ENCODE measurements at places on chromosomes 16 and 17.
A peak's percentile ranks its signal among the peaks of the same experiment; 100 is the strongest.

- DNase-seq, result peak; percentile 87
Observed at GRCh38 chr16:69927056-69927757, 23.9 kb upstream of the CLEC18A start.

DNA sequence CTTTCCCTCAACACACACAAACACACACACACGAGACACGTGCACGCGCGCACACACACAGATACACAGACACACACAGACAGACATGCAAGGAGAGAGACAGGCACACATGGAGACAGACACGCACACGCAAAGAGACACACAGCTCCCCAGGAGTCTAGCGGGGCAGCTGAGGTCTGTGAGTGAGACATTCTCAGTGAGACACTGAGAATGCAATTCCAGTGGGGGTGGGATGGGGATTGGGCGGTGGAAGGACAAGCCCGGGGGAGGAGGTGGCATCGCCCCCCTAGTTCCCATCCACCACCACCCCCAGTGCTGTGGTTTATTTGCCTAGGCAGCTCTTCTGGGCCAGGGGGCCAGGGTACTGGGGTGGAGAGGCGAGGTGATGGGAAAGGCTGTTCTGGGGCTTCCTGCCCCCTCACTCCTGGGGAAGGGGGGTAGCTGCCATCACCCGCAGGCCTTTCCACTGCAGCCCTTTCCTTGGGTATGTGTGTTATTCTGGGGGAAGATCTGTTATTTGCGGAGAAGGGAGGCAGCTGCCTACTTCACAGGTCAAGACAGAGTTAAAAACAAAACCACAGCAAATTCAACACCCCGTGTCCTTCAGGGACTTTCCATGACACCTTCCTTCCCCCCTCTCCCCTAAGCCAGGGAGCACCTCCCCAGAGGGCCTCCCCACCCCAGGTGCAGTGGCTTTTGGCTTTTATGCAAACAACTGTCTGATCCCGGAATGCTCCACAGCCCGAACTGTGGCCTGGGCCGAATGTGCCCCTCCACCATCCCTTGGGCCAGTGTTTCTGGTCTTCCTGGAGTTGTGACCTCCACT, 18.0 kb downstream of the GRB7 start:
- DNase-seq, result no peak

DNA sequence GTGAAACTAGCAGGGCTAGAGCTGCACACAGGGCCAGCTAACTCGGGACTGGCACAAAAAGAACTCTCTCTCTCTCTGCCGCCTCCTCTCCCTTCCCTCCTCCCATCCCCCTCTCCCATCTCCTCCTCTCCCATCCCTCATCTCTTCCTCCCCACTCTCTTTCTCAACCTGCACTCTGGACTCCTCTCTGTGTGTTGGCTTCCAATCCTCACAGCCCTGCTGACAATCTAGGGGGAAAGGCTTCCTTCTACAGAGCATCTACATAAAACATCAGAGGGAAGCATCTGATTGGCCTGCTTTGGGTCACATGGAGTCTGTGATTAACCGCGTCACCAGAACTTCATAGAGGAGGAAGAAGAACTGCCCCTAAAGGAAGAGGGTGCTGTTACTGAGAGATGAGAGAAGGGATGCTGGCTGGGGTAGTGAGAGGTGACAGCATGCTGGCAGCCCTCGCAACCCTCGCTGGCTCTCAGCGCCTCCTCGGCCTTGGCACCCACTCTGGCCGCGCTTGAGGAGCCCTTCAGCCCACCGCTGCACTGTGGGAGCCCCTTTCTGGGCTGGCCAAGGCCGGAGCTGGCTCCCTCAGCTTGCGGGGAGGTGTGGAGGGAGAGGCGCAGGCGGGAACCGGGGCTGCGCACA, 12.8 kb upstream of the ZFP90 start:
- no peak for DNase-seq

GRCh38 chr17:79047923-79048825, 24.2 kb downstream of the C1QTNF1 start:
- DNase-seq, result peak; percentile 26

GRCh38 chr16:59216291-59216690, 482.2 kb upstream of the GOT2 start:
- no peak for DNase-seq

DNA sequence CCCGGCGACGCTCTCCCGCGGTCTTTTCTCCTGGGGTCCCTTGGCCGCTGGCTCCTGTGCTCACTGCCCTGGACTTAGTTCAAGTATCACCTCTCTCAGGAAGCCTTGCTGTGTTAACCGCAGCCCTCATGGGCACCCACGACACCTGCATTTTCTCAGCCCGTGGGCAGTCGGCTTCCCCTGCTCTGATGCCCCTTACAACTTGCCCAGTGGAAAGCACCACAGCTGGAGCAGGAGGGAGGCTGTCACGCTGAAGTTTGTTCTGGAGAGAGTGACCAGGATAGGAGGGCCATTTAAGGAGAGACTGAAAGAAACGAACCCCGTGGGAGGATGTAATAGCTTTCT, 395 bp downstream of the STXBP4 start:
- no peak for DNase-seq

DNA sequence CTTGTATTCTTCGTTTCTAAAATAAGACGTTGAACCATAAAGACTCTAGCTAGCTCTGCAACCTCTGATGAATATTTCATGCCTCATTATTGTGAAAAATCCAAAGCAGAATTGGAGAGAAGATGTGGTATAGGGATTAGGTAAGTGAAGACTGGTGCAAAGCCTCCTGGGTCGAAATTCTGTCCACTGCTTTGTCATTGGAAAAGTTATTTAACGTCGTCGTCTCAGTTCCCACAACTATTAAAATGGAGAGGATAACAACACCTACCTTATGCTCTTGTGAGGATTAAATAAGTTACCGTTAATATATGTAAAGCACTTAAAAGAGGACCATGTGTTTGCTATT, 1.4 kb upstream of the PRPSAP2 start:
- no peak for DNase-seq

DNA sequence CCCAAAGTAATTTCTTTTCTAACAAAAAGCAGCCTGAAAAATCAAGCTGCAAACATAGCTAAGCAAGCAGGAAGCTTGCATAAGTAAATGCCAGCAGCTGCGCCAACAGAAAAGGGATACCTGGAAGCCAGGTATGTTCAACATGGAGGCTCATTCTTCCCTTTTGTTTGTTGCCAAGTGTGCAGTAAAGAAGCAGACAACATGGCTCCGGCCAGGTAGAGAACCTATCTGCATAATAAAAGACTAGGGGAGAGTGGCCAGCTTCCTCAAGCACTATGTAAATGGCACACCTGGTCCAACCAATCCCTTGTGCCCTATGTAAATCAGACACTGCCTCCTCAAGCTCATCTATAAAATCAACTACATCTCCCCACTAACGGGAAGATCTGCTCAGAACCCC, 1407.0 kb downstream of the CDH11 start:
- no peak for DNase-seq

DNA sequence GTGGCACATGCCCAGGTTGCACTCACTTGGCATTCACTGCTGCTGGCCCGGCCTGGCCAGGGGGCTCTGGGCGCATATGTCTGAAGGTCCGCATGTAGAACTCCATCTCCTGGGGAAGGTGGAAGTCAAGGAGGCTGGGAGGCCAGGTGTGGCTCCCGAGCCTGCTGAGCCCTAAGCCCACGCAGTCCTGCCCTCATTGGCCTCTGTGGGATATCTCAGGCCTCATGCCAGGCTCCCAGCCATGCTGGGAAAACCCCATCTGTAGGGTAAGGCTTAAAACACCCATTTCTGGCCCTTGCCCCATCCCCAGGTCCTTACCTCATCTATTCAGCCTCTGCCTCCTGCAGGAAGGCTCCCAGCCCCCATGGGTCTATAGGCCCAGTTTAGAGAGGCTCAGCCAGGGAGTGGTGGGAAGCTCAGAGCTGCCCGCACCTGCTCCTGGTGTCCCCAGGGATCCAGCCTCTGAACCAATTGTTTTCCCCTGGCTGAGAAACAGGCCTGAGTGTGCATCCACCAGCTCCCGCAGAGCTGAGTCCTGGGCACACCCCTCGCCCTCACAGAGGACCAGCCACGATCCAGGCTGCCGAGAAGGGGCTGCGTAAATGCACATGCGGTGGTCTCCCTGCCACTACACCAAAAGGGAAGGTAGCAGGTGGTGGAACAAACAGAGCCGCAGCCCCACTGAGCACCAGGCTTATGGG, 2.3 kb upstream of the TPPP3 start:
- DNase-seq, result peak; percentile 54

DNA sequence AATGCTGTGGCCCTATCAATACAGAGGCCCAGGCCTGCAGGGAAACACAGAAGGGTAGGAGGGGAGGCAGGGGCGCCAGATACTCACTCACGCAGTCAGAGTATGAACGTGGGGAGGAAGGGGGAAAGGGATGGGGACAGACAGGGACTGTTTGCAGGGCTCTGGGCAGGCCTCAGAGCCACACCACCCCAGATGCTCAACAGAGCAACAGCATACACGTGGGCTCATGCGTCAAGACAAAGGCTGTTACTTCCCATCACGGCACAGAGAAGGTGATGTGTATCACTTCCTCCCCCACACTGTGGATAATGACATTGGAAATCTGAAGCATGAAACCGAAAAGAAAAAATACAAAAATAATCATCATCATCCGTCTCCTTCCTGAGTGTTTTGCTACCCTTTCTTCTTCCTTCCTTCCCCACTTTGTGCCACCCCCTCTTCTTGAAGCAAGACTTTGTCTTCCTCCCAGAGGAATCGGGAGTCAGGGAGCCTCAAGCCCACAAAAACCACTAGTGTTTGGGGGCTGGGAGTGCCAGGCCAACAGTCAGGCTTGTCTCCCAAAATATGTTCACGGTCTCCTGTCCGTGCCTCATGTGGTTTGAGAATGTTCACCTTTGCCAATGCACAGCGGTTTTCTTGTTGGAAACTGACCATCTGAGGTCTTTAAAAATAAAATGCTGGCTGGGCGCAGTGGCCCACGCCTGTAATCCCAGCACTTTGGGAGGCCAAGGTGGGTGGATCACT, 20.1 kb downstream of the SLC39A11 start:
- DNase-seq, result peak; percentile 74

DNA sequence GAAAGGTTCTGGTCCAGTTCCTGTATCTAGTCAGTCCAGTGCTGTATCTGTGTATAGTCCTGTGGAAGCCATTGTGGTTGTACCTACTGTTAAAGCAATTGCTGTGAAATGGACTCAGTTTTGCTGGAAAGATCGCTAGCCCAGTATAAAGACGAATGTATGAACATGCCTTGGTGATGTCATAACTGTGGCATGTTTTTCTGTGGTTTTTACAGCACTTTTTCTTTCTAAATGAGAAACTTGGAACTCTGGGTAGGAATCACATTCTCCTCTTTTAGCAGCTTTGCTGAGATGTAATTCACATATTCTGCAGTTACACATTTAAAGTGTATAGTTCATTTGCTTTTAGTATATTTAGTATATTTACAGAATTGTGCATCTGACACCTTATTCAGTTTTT, 58.1 kb downstream of the MAP2K4 start:
- no peak for DNase-seq

DNA sequence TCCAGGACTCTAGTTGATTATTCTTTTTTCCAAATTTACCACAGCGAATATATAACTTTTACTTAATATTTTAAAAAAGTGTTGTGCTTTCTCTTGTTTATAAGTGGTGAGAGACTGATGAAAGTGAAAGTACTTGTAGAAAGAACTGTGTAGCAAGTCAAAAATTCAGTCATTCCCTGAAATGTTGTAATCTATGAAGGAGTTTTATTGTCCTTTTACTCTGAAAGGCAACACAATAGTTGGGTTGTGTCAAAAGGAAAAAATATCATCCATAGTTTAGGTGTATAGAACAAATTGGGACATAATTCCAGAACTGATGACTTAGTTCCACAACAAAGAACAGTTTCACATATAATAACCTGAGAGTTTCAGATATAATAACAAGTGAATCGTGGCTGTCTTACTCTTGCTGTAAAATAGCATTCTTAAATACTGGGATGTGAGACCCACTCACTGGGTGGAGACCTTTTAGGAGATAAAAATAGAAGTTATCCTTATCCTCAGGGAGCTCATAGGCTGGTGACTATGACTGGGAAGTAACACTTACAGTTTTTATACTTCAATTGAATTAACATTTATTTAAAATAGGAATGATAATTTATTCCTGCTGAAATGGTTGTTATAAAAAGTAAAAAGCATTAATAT, 20.6 kb downstream of the CYB5B start:
- DNase-seq, result no peak

DNA sequence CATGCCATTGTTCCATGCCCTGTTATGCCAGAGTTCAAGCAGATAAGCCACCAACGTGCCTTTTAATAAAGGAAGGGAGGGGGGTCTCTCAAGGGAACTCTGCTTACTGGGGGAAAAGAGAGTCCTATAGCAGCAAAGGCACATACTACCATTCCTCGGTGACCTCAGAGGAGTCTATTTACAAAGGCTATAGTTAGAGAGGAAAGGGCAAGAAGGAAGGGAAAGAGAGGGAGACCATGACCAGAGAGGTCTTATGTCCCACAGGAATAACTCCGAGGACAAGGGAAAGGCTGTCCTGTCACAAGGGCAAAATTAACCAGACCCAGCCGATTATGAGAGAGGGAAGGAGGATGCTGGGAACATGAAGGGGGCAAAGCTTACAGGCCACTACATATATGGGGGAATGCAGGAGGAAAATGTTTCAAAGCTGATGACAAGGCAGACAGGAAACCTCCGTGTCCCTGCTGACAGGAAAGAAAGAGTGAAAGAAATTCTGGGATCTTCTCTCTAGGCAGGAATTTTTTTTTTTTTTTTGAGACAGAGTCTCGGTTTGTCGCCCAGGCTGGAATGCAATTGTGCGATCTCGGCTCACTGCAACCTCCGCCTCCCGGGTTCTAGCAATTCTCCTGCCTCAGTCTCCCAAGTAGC, 51.5 kb downstream of the HIC1 start:
- DNase-seq, result no peak

DNA sequence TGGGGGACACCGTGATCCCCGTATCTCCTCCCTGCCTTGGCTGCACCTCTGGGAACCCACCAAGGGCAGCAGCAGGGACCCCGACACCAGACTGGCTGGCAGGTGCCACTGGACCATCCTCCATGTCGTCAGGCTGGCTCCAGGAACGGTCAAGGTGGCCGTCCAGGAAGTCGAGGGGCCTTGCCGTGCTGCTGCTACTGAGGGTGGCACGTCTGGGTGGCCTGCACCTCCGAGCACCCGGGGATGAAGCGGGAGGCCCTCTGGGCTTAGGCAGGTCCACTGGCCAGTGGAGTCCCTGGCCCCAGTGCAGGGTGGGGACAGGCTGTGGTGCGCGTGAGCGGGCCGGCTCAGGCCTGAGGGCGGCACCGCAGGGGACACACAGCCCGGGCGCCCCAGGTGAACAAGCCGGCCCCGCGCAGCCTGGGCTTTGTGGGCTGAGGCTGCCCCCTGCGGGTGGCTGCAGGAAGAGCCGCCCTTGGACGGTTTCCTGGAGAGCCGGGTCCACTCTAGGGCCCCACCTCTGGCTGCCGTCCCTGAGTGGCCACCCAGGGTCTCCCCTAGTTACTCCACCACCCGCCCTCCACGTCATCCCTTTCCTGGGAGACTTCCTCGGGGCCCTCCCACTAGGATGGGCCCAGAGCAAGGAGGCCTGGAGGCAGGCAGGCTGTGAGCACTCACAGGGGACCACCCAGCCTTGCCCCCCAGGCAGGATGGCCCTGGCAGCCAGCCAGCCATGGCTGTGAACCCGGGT, 42.8 kb upstream of the ZC3H18 start:
- peak; percentile 82 for DNase-seq

GRCh38 chr17:48767263-48767774, 38.8 kb upstream of the HOXB13 start:
- DNase-seq, result no peak

GRCh38 chr17:30555942-30556341, 78.7 kb downstream of the GOSR1 start:
- no peak for DNase-seq
